ENCODE measurements at places on chromosomes 3 and 15. TPM values are rescaled to one million over a fixed set of nuclear protein-coding genes. Genes with fewer than 3 reads are reported as not detected.

TMEM207 gene
- total RNA-seq, result not detected

DNA sequence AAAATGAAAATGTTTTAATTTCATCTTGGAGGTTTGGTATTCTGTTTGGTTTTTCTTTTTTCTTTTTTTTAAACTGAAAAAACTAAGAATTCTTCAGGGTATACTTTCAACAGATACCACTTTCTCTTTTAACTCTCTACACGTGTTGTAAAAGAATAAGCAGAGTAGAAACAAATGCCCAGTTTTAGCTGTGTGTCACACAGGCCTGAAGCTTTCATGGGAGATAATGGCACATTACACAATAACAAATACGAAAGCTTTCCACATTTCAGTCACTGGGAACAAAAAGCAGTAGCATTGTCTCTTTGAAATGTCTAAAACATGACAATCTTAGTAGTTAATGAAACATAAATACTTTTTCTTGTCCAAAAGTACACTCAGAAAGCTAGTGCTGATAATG is 818.5 kb downstream of the TBL1XR1 start:
- DNase-seq, result no peak

DNA sequence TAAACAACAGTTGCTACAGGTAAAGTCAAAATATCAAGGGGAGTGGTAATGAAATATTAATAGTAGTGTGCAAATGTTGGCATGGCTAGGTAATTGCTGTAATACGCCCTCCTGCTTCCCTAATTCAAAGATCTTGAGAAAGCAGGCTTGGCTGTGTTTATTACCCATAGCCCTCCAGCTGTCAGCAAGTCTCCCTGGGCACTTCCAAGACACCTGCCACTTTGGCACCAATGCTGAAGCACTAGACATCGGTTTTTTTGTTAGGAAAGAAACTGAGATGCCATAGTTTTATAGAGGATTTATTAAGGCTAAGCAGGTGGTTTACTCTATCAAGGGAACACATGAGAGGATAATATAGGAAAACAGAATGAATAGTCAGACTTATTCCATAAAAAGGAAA is 64.4 kb downstream of the P2RY1 start:
- no peak for DNase-seq

DNA sequence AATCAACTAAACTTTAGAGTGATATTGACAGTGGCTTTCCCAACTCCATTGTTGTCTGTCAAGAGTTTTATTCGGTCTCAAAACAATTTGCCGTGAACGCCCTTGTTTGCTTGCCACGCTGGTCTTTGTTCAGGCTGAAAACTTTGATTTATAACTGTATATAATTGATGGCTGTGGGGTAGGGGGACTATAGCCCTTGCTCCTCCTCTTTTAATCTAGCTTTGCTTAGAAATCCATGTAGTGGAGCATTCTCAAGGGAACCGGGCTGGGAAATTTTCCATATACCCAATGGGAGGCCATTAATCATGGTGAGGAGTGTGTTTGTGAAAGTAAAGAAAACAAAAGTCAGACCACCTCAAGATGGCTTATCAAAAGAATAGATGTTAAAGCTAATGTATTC is 339.8 kb upstream of the RARB start:
- no peak for DNase-seq

DNA sequence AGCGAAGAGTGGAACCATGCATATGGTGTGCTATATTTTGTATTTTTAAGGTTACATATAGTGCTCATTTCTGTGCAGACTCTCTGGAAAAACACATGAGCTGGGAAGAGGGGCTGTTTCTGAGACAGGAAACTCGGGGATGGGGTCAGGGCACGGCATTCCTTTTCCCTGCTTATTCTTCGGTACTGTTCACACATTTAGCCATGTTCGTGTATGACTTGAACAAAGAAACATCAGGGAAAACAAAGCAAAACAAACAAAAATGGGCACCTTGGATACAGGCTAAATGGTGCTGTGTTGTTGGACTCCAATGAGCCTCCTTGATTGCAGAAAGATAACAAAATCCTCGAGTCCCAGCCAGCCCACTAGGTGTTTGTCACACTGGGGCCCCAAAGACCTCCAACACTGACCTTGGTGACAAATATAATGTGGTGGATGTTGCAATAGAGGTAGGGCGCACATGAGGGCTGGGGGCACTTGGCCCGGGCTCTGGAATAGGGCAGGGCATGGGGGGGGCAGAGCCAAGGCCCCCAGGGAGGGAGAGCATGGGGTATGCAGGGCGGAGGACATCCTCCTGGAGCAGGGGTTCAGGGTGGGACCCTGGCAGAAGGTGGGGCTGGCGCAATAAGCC is 19.3 kb downstream of the DNASE1L3 start:
- no peak for DNase-seq

PPP1R14D gene
- total RNA-seq, result 0.64 TPM

- no peak for DNase-seq
These were observed 1.9 kb downstream of the RAB6B start for GRCh38 chr3:133893683-133894352.

TMC3 gene
- total RNA-seq, result not detected

DNA sequence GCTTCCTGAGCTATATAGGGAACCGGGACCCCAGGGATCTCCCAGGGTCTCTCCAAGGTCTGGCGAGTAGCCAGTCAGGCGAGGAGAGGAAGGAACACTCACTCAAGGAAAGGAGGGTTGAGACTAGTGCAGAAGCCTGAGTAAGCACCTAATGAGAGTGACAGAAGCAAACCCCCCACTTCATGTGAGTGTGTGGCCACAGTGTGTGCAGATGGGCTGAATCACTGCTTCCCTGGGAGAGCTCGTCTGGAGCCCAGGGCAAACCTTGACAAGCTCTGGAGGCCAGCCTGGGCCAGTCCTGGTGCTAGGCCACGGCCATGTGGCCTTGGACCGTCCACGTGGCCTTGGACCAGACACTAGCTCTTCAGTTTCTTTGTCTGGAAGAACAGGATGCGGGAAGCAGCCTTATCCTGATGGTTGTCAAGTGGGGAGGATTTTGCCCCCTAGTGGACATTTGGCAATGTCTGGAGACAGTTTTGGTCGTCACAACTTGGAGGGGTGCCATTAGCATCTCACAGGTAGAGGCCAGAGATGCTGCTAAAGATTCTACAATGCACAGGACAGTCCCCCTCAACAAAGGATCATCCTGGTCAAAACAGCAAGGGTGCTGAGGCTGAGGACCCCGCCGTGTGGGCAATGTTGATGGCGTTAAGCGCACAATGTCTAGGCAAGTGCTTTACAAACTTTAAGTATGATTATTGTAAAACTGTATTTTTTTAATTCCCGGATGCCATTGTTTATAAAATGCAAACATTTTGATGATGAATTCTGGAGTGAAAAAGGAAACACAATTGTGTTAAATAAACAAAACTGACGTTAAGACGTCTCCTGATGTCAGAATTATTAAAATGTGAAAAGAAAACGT is 34.8 kb upstream of the CTSH start:
- DNase-seq, result peak; percentile 54

PIGZ gene
- total RNA-seq, result 6.3 TPM

DNA sequence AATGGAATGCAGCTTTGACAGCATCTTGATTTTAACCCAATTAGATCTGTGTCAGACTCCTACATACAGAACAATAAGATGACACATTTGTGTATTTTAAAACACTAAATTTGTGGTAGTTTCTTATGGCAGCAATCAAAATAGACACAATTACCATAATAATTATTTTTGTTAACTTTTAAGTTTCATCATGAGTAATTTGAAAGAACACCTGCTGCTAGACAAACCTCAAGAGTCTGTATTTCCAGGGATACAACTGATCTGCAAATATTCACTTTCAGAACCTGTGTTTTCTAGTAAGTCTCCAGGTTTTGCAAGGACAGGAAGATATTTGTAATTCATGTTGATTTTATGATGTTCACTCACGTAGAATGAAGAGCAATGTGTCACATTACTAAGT is 736.8 kb downstream of the DIPK2A start:
- DNase-seq, result no peak

GRCh38 chr3:126524429-126524988 is 554 bp downstream of the CHST13 start:
- no peak for DNase-seq

PPARG gene
- 88.1 TPM for total RNA-seq

DNA sequence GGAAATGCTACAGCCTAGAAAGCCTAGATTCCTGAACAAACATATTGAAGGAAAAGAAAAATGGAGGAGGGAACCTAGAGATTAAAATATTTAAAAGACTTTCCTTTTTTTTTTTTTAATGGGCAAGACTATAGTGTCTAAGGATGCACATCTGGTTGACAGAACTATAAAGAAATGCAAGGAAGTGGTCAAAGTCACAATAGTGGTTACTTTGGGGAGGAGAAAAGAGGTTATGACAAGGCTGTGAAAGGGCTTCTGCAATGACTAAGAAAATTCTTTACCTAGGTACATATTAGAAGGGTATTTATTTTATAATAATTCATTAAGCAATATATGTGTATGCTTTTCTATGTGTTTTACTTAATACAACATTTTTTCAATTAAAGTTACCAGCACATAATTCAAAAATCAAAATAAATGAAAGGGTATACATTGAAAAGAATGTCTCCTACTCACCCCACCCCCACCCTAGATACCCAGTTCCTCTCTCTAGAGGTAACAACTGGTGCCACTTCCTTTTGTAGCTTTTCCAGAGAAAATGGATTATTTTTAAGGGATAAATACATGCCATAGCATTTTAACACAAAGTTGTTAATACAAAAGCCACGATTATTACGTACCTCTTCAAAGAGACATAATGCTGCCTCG is 70.1 kb downstream of the HERC1 start:
- no peak for DNase-seq

GRCh38 chr3:24034464-24034863 is 89.4 kb downstream of the NR1D2 start:
- no peak for DNase-seq

OIP5 gene
- total RNA-seq, result 26.7 TPM

FBXO45 gene
- 21.6 TPM for total RNA-seq
